ENCODE measurements at places on chromosomes 13 and 19.
A peak's percentile ranks its signal among the peaks of the same experiment; 100 is the strongest.

DNA sequence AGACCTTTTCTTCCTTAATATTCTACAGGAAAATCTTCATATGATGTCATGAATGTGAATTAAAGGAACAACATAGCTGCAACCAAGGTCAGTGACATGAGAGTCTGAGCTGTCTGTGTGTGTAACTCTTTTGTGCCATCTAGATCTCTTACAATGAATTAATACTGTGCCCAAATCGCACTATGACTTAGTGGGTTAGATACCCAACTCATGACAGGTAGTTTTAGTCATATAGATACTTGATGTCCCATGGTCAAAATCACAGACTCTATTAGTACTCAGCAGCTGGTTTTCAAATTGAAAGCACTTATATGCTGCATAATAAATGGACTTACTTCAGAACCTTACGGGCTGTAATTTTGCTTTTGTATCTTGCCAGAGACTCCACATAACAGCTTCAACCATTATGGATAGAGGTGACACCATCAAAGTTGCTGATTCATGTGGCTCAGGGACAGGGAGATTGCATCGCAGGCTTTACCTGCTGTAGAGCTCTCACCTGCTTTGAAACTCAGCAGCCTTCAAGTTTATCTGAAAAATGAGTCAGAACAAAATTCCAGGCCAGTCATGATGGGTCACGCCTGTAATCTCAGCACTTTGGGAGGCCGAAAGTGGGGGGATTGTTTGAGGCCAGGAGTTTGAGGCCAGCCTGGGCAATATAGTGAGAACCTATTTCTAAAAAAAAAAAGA lies 12.3 kb upstream of the ZNF283 start:
- no peak for DNase-seq

DNA sequence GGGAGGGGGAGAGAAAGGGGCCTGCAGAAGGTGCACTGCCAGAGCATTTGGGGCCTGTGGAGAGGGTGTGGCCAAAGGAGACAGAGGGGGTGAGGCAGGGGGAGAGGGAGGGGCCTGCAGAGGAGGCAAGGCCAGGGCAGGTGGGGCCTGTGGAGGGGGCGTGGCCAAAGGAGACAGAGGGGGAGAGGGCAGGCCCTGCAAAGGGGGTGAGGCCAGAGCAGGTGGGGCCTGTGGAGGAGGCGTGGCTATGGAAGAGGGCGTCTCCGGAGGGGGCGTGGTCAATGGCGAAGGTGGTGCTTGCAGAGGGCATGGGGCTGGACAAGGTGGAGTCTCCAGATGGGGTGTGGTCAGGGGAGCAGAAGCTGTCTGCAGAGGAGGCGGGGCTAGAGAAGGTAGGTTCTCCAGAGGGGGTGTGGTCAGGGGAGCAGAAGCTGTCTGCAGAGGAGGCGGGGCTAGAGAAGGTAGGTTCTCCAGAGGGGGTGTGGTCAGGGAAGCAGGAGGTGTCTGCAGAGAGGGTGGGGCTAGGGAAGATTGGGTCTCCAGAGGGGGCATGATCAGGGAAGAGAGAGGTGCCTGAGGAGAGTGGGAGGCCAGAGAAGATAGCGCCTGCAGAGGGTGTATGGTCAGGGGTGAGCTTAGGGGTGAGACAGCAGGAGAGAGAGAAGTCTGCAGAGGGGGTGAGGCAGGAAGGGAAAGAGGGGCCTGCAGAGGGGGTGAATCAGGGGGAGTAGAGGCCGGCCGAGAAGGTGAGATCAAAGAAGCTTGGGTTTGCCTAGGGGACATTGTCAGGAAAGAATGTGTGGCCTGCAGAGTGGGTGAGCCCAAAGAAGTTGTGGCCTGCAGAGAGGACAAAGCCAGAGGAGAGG lies 3.4 kb downstream of the PRR36 start:
- peak; percentile 10 for DNase-seq

DNA sequence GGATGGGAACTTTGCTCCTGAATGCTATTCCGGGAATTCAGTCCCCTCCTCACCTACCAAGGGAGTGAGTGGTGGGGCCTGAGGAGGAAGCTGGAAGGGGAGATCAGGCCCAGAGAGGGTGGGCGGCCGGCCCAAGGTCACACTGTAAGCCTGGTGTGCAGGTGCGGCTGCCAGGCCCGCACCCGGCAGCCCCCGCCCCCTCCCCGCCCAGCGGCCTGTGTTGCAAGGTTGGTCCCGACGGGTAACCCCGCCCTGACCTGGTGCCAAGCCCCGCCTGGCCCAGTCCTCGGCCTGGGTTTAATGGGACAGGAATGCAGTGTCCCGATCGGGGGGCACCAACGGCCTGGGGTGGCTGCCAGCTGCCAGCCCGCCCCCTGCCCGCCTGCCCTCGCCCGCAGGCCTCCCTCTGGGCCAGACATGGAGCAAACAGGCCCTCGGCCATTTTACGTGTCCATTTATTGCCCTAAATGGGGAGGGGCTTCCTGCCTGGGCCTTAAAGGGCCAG lies 5.5 kb downstream of the ZBTB7A start:
- no peak for DNase-seq

DNA sequence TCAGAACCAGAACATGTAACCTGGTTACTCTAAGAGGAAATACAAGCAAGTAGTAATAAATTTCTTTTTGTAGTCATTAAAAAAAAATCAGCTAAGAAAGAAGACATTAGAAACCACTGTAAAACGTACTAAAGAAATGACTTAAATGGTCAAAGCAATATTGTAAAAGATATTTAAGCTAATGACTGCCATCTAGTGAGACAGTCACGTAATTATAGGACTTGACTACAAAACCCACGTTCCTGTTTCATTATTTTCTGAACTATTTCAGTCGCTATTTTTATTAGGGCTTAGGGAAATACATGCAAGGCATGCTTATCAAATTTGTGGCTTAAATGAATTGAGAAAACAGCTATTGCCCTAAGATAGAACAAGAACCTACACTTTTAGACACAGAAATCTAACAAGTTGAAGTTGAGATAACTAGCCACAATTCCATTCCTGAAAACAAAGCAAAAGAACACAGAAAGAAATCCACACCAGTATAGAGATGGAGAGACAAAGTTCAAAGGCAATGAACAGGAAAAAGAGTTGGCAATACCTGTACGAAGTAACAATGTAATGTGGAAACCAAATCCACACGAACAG lies 17.9 kb downstream of the ALG5 start:
- no peak for DNase-seq

DNA sequence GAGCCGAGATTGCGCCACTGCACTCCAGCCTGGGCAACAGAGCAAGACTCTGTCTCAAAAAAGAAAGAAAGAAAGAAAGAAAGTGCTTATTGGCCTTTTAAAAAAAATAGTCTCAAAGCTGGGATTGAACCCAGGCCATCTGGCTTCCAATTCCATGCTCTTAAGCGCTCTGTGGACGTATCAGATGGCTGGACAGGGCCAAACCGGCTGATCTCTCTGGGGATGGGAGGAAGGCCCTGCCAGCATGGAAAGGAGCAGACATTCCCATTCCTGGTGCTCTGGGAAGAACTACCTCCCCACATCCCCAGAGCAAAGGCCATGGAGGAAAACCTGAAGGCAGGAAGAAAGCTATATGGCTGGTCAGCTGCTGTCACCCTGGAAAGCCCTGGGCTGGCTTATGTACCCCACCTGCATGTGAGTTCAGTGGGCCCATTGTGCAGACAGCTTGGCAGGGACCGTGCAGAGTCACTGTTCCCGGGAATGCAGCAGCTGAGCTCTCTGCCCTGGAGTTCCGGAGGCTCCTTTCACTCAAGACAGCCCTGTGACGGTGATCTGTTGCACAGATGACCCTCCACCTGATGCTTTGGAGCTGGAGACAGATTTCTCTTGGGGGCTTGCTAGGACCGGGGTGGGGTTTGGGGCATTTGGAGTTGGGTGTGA lies 84.3 kb downstream of the SIPA1L3 start:
- no peak for DNase-seq

GRCh38 chr19:38020311-38020710 lies 113.3 kb downstream of the SIPA1L3 start:
- DNase-seq, result no peak

DNA sequence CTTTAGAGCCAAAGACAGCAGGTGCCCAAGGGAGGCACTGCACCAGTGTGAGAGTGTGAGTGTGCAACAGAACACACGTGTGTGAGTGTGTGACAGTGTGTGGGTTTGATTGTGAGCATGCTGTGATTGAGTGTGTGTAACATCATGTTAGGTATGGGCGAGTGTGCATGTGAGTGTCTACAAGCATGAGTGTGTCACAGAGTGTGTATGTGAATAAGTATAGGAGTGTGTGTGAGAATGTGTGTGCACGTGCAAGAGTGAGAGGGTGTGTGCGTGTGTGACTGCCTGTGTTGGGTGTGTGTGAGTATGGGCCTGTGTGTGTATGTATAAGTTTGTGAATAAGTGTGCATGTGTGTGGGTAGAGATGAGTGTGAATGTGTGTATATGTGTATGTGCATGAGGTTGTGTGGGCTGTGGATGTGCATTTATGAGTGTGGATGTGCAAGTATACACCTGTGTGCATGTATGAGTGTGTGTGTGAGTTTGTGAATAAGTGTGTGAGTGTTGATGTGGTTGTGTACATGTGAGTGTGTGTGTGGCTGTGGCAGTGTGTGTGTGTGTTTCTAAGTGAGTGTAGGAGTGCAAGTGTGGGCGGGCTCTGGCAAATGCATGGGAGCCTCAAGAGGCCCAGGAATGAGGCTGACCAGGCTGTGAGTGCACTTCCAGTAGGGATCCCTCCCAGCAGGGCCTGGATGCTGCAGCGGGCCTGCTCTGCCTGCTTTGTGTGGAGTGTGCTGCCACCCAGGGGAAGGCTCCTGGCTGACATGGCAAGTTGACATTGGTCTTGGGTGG lies 198.4 kb downstream of the COL4A1 start:
- DNase-seq, result no peak

- no peak for DNase-seq
Measured at GRCh38 chr13:69287050-69287698, 820.5 kb upstream of the ATXN8OS start.

DNA sequence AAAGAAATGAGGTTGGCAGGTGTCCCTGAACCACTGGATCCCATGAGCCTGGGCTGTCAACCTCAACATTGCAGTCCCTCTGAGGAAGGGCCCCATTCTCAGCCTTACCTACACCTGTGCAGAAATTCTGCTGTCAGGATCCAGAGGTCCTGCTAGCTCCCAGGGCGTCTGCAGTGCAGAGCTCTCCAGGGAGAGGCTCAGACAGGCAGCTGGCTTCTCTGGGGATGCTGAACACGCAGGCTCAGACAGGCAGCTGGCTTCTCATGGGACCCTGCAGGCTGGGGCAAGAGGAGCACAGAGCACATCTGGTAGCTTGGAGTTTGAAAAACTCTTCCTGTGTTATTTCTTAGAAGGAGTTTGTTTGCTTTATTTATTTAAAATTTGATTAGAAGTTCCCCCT lies 50.9 kb downstream of the TMEM255B start:
- DNase-seq, result no peak

- DNase-seq, result no peak
Measured at GRCh38 chr13:22505489-22505888, 675.3 kb upstream of the SGCG start.

DNA sequence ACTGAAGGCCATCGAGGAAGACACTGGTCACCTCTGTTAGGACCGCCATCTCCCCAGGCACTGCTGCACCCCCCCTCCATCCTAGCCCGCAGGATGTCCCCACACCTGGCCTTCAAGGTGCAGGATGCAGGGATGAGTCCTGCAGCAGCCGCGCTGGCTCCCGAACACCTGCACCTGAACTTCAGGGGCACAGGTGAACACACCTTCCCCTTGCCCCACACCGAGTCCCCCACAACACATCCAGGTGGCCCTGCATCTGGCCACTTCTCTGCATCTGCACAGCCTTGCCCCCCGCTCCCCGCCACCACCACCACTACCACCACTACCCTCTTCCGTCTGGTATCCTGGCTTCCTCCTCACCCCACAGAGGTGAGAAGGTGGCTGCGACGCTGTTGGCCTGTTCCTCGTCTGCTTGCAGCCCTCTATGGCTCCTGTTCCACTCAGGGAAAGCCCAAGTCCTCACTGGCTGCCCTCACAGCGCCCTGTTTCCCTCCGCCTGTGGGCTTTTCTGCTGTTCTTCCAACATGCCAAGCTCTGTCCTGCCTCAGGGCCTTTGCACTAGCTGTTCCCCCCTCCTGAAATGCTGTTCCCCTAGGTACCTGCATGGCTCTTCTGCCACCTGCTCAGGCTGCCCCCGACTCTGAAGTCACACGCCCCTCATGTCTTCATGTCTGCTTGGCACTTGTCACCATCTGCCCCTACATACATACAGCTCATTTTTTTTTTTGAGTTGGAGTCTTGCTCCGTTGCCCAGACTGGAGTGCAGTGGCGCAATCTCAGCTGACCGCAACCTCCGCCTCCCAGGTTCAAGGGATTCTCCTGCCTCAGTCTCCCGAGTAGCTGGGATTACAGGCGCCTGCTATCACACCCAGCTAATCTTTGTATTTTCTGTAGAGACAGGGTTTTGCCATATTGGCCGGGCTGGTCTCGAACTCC lies 1.4 kb upstream of the CERS1 start:
- no peak for DNase-seq

DNA sequence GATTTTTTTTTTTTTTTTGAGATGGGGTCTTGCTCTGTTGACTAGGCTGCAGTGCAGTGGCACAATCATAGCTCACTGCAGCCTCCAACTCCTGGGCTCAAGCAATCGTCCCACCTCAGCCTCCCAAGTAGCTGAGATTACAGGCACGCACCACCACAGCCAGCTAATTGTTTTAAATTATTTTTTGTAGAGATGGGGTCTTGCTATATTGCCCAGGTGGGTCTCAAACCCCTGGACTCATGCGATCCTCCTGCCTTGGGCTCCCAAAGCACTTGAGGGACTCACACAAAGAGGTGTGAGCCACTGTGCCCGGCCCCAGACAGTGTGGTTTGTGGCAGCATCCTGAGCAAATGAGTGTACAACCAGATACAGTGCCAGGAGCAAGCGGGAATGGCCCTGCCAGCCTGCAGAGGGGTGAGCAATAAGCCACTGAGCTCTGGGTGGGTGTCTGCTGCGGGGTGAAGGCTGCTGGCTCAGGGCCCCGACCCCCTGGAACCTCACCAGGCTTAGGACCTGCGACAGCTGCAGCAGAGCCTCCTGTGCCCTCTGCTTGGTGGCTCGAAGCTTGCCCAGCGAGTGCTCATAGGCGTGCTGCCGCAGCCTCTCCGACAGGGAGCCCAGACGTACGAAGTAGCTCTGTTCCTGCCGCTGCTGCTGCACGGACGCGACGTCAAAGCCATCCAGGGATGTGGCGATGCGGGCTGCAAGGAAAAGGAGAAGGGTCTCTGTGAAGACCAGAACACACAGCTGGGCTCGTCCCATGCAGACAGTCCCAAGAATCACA lies 15.9 kb upstream of the TICAM1 start:
- no peak for DNase-seq

- no peak for DNase-seq
Measured at GRCh38 chr13:26557051-26557392, 461 bp upstream of the WASF3 start.
